ENCODE measurements at places on chromosomes 4 and X.

DNA sequence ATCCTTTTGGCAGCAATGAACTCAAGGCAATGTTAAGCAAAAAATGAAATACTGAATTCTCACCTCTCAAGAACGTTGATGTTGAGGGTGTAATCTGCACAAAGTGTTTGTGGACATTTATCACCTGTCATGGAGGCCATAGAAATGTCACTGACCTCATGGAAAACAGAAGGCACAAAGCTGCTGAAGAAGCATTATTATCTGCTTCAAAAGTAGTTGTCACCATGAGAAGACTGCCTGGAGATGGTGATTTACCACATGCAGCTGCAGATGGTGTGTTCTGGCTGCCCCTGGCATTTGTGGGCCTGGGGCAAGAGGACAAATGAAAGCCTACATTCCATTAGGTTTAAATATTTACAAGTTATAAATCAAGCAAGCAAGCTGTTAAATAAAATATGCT lies 116.8 kb upstream of the RPS6KA3 start:
- DNase-seq, result no peak
- H3K27ac ChIP-seq, result no peak overlapping the region
- H3K4me3 ChIP-seq, result no peak overlapping the region
- H3K27me3 ChIP-seq, result peaks cover 2% of the 10 kb centered on the region

DNA sequence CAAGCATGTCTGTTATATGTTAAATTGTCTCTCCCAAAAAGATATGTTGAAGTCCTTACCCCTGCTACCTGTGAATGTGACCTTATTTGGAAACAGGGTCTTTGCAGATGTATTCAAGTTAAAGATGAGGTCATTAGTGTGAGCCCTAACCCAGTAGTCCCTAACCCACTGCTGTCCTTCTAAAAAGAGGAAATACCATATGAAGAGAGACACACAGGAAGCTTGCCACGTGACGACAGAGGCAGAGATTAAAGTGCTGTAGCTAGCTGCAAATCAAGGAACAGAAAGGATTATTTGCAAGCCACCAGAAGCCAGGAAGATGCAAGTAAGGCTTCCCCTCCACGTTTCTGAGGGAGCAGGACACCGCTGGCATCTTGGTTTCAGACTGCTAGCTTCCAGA lies 150.1 kb downstream of the HNRNPD start:
- no peak overlapping the region for H3K4me3 ChIP-seq
- no peak for DNase-seq
- no peaks in the 10 kb centered on the region for H3K36me3 ChIP-seq
- H3K27me3 ChIP-seq, result no peaks in the 10 kb centered on the region

DNA sequence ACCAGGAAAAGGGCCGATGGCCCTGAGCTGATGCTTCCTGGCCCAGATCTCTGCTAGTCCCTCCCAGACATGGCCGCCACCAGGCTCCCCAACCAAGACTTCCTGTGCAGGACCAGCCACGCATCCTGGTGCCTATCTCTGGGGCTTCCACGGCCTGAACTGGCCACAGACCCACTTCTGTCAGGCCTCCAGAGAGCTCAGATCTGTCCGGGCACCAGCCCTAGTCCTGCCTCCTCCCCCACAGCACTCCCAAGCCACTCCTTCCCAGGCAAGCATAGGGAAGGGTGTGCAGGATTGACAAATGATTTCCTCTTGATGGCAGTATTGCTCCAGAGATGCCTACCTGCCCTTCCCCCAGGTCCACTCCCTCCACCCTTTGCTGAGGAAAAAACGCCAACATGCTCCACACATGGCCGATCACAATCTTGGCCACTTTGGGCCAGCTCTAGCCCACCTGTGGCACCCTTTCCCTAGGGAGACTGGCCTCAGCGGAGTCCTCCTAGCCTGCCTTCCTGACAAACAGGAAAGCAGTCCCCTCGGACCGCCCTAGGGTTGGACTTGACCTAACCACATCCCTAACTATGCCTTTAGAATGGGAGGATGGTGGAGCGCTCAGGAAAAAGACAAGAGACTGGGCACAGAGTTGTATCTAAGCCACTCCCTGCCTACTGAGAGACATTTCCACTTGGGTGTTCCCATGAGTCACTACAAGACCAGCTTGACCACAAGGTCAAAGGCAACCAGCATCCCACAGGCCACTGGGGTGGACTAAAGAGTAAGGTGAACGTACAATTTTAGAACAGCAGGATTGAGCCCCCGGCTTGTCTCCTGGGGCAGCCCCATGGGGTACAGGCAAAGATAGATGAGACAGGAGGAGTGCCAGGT lies 277.5 kb upstream of the AGTR2 start:
- H3K4me3 ChIP-seq, result peak overlapping the region; percentile 19
- H3K36me3 ChIP-seq, result no peaks in the 10 kb centered on the region
- peaks cover 16% of the 10 kb centered on the region for H3K4me1 ChIP-seq
- H3K27ac ChIP-seq, result peak overlapping the region; percentile 53

DNA sequence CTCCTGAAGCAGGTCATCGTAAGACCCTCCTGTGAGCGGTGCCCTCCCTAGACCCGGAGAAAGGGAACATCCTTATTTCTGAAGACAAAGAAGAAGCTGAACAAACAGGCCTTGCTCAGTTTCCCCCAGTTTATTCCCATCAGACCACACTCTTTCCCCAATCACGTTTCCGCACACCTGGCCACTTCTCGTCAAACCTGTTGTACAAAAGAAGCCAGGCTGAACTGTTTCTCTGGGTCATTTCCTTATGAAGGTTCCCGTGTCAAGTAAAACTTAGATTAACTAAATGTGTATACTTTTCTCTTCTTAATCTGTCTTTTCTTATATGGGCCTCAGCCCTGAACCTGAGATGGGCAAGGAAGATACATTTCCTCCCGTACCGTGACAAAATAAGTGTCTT lies 111.6 kb upstream of the ENPP6 start:
- no peak overlapping the region for H3K4me3 ChIP-seq
- H3K4me1 ChIP-seq, result peaks cover 12% of the 10 kb centered on the region
- H3K27me3 ChIP-seq, result no peaks in the 10 kb centered on the region
- no peak for DNase-seq
- peak overlapping the region; percentile 68 for H3K27ac ChIP-seq
- no peaks in the 10 kb centered on the region for H3K36me3 ChIP-seq

DNA sequence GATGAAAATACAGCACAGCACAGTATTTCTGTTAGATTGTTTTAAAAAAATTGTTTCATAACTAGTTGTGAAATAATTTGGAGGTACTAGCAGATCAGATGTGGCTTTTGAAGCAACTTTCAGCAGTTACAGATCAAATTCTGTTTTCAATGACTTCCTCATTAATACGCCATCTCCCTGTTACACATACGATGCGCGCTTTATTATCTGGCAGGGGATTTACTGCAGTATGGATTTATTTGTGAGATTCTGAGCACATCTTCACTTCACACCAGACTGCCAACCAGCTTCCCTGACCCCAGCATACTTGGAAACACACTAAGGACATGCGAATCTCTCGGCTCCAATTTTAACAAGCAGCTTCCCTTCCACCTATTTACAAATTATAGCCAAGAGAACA lies 235.5 kb upstream of the DIAPH2 start:
- H3K4me3 ChIP-seq, result no peak overlapping the region
- no peaks in the 10 kb centered on the region for H3K27me3 ChIP-seq
- no peak overlapping the region for H3K27ac ChIP-seq
- no peaks in the 10 kb centered on the region for H3K4me1 ChIP-seq

GRCh38 chr4:18934197-18934596 lies 912.6 kb upstream of the LCORL start:
- no peaks in the 10 kb centered on the region for H3K36me3 ChIP-seq
- H3K27me3 ChIP-seq, result no peaks in the 10 kb centered on the region
- H3K4me1 ChIP-seq, result no peaks in the 10 kb centered on the region
- no peak overlapping the region for H3K4me3 ChIP-seq
- DNase-seq, result no peak
- no peak overlapping the region for H3K27ac ChIP-seq

DNA sequence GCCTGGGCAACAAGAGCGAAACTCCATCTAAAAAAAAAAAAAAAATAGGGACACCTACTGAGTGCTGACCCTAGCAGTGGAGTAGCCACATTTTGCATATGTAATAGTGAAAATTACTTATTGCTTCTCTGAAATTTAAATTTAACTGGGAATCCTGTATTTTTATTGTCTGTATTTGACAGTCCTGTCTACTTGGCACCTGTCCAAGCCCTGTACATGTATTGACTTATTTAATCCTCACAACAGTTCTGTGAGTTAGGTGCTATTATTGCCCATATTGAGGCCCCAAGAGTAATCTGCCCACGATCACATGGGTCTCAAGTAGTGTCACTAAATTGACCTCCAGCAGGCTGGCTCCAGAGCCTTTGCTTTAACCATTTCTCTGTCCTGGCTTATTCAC lies 81.6 kb downstream of the WDR19 start:
- H3K27ac ChIP-seq, result no peak overlapping the region
- H3K4me3 ChIP-seq, result no peak overlapping the region
- H3K4me1 ChIP-seq, result no peaks in the 10 kb centered on the region
- DNase-seq, result no peak
- H3K27me3 ChIP-seq, result no peaks in the 10 kb centered on the region

- no peak for DNase-seq
- no peaks in the 10 kb centered on the region for H3K4me1 ChIP-seq
- peak overlapping the region; percentile 36 for H3K27ac ChIP-seq
- H3K36me3 ChIP-seq, result no peaks in the 10 kb centered on the region
- H3K27me3 ChIP-seq, result no peaks in the 10 kb centered on the region
- H3K4me3 ChIP-seq, result no peak overlapping the region
Observed at GRCh38 chr4:52234561-52235440, 183.7 kb downstream of the SPATA18 start.

DNA sequence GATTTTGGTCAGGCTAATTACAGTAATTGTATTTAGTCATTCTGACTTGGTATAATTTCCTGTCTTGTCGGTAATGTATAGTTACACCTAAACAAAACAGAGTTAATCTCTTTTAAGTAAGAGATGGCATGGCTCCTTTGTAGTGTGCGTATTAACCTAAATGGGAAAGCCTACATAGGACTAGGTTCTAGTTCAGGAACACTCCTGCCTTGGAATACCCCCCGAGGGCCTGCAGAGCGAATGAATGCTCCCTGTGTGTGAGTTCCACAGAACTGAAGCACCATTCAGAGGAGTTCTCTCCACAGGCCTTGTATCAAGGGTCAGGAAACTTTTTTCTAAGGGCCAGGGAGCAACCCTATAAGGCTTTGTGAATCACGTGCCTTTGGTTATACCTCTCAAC lies 44.9 kb upstream of the STIM2 start:
- no peak overlapping the region for H3K4me3 ChIP-seq
- no peaks in the 10 kb centered on the region for H3K36me3 ChIP-seq
- no peaks in the 10 kb centered on the region for H3K27me3 ChIP-seq
- H3K27ac ChIP-seq, result no peak overlapping the region

DNA sequence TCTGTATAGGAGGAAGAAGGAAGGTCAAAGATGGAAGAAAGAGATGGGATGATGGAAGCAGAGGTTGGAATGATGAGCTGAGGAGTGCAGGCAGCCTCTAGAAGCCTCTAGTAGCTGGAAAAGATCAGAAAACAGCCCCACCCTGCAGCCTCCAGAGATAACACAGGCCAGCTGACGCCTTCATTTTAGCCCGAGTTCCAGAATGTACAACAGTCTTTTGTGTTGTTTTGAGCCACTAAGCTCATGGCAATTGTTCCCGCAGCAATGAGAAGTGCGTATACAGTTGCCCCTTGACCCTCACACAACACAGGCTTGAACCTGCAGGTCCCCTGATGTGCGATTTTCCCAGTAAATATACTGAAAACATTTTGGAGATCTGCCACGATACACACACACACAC lies 72.0 kb downstream of the WFS1 start:
- H3K36me3 ChIP-seq, result peaks cover 35% of the 10 kb centered on the region
- H3K27ac ChIP-seq, result no peak overlapping the region
- peaks cover 14% of the 10 kb centered on the region for H3K4me1 ChIP-seq
- no peak overlapping the region for H3K4me3 ChIP-seq
- DNase-seq, result no peak
- H3K27me3 ChIP-seq, result no peaks in the 10 kb centered on the region

GRCh38 chr4:62528874-62529273 lies 1328.7 kb downstream of the ADGRL3 start:
- no peaks in the 10 kb centered on the region for H3K27me3 ChIP-seq
- DNase-seq, result no peak
- no peak overlapping the region for H3K27ac ChIP-seq
- H3K4me1 ChIP-seq, result no peaks in the 10 kb centered on the region
- H3K36me3 ChIP-seq, result no peaks in the 10 kb centered on the region
- H3K4me3 ChIP-seq, result no peak overlapping the region

Measured in spinal cord (tissue), 10 donors.